Activated naive CD8-positive, alpha-beta T cell treated with anti-CD3 and anti-CD28 coated beads, Interleukin-2, amount 50 U/mL, for 24 hours (primary cell): ENCODE measurements at places on chromosomes 1 and 21.
A peak's percentile ranks its signal among the peaks of the same experiment; 100 is the strongest.

GRCh38 chr1:104648269-104648691 lies 898.6 kb downstream of the AMY1C start:
- no peak for DNase-seq

- DNase-seq, result peak; percentile 5
Measured at GRCh38 chr1:42529724-42530181, 66.7 kb downstream of the CCDC30 start.

DNA sequence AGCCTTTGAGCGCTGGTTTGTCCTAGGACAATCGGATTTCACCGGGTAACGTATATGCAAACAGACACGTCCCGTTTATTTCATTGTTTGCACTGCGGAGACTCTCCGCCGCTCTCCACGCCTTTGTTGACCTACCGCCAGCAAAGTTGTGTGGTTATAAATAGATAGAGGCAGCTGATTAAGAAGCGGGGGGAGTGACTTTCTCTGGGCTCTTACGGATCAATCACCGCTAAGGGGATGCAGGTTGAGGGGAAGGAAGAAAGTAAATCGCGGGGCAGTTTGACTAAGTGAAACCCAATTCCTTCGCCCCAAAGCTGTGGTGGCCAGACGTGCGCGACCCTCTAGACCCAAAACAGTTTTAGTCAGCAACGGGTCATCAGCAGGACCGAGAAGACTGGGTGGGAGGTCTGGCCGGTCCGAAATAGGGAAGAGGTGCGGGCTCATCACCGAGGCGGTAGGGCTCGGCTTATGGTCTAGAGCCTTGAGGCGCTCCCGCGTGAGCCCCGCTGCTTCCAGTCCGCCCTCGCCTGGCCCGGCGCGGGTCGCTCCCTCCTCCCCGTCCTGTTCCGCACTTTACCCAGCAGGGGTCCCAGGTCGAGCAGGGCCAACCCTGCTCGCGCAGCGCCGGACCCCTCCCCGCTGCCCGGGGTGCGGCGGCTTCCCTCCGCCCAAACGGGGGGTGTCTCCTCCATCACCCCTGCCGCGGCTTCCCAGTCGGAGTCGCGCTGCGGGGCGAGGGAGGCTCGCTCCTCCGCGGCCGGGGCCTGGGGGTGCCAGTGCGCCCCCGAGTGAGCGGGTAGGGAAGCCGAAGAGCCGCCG lies 120.8 kb upstream of the RRP15 start:
- DNase-seq, result no peak

- DNase-seq, result no peak
Measured at GRCh38 chr1:206961668-206962067, 8.6 kb downstream of the FCAMR start.

DNA sequence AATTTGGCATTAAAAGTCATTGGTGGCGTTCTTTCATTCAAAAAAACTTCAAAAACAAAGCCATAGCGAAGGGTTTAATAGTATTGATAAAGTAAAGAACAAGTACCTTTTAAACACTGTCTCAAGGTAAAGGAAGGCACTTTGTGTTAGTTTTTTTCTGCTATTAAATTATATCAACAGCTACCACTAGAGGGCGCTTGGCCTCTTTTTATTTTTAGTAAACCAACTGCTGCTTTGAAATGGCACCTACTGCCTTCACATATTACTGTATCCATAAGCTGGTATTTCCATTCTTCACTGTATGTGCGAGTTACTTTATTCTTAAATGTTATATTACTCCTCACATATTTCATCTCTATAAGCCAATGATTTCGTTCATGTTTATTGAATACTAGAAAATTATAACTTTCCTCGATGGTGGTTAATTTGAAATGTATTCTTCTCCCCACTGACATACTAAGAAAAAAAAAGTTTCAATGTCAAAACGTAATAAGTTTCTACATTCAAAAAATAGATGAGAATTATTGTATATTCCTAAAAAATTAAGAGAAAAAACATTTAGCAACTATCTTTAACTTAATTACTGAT lies 125.7 kb upstream of the CXADR start:
- peak; percentile 34 for DNase-seq

DNA sequence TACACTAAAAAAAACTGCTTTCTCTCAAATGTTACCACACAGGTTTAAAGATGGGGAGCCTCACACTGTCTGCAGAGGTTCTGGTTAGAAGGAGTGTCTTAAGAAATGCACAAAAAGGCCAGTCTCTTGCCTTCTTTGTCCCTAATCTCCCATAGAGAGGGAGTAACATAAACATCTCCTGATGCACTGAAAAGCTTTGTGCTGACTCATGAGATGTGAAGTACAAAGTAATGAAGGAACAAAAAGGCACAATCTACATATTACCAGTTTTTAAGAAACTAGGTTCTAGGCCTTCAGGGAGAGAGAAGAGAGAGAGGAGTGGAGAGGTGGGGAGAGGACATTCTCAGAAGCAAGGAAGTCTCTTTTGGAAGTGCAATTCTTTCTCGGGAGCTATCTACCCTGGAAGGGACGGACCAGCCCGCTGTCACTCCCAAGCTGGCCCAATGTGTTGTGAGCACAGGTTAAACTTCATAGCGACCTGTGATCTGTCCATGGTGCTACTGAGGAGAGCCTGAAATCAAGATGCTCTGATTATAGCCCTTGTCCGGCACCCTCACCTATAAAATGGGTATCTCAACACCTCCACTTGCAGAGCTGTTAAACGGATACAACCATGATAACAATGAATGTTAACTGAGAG lies 458.1 kb downstream of the DISC1 start:
- DNase-seq, result no peak

- no peak for DNase-seq
Measured at GRCh38 chr1:64019818-64020217, 183.6 kb upstream of the UBE2U start.

DNA sequence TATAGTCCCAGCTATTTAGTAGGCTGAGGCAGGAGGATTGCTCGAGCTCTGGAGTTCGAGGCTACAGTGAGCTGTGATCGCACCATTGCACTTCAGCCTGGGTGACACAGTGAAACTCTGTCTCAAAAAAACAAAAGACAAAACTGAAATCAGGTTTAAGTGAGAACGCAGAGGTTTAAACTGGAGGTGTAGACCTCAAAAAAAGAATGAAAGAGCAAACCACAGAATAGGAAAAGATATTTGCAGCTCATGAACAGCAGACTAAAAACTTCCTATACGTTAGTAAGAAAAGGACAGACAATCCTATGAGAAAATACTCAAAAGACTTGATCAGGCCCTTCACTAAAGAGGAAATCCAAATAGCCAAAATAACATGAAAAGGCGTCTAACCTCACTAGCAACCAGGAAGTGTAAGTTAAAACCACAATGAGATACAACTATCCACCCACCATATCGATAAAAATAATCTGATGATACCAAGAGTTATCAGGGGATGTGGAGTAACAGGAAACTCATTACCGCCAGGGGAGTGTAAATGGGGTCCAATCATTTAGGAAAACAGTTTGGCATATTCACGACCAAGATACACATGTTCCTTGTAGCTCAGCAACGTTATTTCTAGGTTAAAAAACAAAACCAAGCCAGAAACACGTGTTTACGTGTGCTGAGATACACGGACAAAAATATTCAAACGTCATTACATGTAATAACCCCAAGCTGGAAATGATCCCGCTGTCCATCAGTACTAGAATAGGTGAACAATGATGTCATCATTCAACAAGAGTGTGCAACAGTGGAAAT lies 9.8 kb downstream of the TNFRSF9 start:
- no peak for DNase-seq

- DNase-seq, result no peak
Measured at GRCh38 chr1:236869911-236870310, 74.8 kb downstream of the MTR start.

DNA sequence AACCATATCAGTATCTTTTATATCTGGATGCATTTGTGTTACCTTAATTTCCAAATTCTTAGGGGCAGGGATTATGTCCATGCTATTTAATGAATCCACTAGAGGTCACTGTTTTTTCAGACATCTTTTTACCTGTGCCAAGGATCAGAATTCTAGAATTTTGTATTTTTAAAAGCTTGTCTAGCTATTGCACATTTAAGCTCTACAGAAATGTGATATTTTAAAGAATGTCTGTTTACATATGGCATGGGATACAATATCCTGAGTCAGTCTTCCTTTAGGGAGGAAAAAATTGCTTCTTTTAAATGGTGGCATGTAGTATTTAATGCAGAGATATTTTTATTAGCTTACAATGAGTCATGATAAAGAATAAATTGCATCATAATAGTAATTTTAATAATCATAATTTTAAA lies 11.3 kb downstream of the RPAP2 start:
- DNase-seq, result no peak

- no peak for DNase-seq
Measured at GRCh38 chr1:36125129-36125991, at the start of gene COL8A2. COL8A2 (minus strand) TSS chr1:36125222; CDS start chr1:36100242, 24,980 bp downstream.

DNA sequence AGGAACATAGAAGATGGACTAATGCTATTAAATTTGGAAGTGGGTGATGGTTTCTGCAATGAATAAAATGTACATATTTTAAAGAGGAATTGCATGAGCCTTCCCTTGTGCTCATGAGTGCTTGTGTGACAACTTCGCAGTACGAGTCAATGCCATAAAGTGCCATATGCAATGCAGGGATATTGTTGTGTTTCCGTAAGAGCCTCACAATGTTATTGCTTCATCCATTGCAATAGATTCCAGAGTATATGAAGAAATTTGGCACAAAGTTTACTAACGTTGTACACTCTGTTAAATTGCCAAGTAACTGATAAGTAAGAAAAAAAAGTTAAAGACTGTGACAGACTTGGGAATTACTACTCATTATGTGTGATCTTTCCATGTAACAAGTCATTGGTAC lies 22.3 kb downstream of the BTG3 start:
- DNase-seq, result no peak

DNA sequence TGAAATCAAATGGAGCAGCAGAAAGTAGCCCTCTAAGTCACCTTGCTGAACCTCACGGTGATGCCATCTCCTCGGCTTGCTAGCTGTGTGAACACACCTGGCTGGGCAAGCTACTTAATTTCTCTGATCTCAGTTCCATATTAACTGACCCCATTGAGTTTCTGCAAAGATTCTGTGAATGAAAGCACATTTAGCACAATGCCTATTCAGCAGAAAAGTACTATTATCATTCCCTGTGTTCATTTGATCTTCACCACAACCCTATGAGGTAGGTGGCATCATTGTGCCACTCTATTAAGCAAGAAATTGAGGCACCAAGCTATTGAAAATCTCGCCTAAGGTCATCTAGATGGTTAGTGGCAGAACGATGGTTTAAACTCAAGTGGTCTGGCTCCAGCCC lies 130.1 kb upstream of the HOOK1 start:
- DNase-seq, result no peak

DNA sequence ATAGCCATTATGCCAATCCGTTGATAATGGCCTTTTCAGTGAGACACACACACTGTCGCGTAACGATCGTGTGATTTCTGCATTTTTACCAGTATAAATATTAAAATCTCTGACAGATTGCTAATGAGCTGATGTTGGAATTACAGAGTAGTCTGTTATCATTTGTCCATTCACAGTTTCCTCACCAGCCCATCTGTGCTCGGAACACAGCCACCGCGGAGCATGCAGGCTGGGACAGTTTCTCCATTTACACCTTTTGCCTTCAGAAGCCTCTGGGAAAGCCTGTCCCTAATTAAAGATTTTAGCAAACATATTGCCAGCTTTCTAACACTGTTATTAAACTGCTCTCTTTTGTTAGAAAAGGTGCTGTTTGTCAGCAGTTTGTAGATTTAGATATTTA lies 82.2 kb upstream of the BARHL2 start:
- DNase-seq, result no peak

GRCh38 chr1:33098371-33098770 lies 17.4 kb downstream of the AZIN2 start:
- no peak for DNase-seq

DNA sequence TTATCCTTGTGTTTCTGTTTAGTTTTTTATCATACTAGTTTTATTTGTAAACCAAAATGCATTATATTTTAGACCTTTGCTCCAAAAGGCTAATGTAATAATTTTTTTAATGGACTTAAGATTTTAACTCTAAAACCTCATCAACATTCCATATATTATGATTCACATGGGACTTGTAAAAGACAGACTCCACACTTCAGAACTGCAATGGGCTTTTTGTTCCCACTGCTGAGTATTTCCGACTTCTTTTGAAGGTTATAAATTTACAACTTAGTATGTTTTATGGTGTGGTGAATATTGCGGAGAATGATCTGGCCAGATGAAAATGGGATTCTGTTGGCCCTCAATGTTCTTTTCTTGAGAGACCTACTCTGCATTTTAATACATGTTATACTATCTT lies 678.5 kb downstream of the USP25 start:
- no peak for DNase-seq
